Astrocyte (in vitro differentiated cells and primary cell): ENCODE measurements at places on chromosomes 2 and 18. TPM values are rescaled to one million over a fixed set of nuclear protein-coding genes. Genes with fewer than 3 reads are reported as not detected.

FTCDNL1 gene
- total RNA-seq = 0.45 and 0.48 TPM in 2 replicates

CIB4 gene
- total RNA-seq = not detected in 2 replicates

PECR gene
- total RNA-seq = 17.0 and 17.3 TPM in 2 replicates

DCDC2C gene
- not detected in 2 replicates for total RNA-seq

PTRHD1 gene
- 27.2 and 28.7 TPM in 2 replicates for total RNA-seq

SPDYA gene
- 1.3 and 1.4 TPM in 2 replicates for total RNA-seq

MLPH gene
- total RNA-seq = 14.2 and 16.2 TPM in 2 replicates

DARS1 gene
- 36.6 and 37.9 TPM in 2 replicates for total RNA-seq

CYTIP gene
- 0.12 and 0.16 TPM in 2 replicates for total RNA-seq

CENPA gene
- total RNA-seq = 0.75 and 2.7 TPM in 2 replicates

SPTBN1 gene
- total RNA-seq = 277 and 311 TPM in 2 replicates

MC2R gene
- total RNA-seq = not detected in 2 replicates

SMAD2 gene
- 120 and 144 TPM in 2 replicates for total RNA-seq

C2orf78 gene
- total RNA-seq = not detected in 2 replicates

WNT10A gene
- total RNA-seq = 0.91 and 2.5 TPM in 2 replicates

NPAS2 gene
- 5.5 and 5.8 TPM in 2 replicates for total RNA-seq

GPBAR1 gene
- 0.55 and 0.70 TPM in 2 replicates for total RNA-seq

SIX3 gene
- total RNA-seq = 0.48 and 1.7 TPM in 2 replicates

CNDP1 gene
- total RNA-seq = 0.31 TPM in 1 of 2 replicates, not detected in the other

LHCGR gene
- total RNA-seq = not detected in 2 replicates

CPLX4 gene
- total RNA-seq = not detected in 2 replicates

CCDC148 gene
- 1.4 and 2.4 TPM in 2 replicates for total RNA-seq

ALS2 gene
- 48.9 and 54.0 TPM in 2 replicates for total RNA-seq

RND3 gene
- total RNA-seq = 92.0 and 117 TPM in 2 replicates

TGFA gene
- total RNA-seq = 0.55 and 1.4 TPM in 2 replicates

GKN2 gene
- total RNA-seq = not detected in 2 replicates

ZC3H6 gene
- 3.9 and 7.4 TPM in 2 replicates for total RNA-seq

FIGN gene
- total RNA-seq = 25.9 and 30.3 TPM in 2 replicates

DUSP19 gene
- 3.1 and 3.7 TPM in 2 replicates for total RNA-seq

CDKL4 gene
- total RNA-seq = 0.34 and 1.4 TPM in 2 replicates

C18orf54 gene
- 7.6 and 10.2 TPM in 2 replicates for total RNA-seq

TMEM214 gene
- total RNA-seq = 93.5 and 108 TPM in 2 replicates

NT5C1B gene
- not detected in 2 replicates for total RNA-seq

CROCC2 gene
- total RNA-seq = not detected in 2 replicates

VWC2L gene
- total RNA-seq = not detected in 2 replicates

RNF125 gene
- 1.8 and 1.9 TPM in 2 replicates for total RNA-seq

CDH2 gene
- total RNA-seq = 326 and 363 TPM in 2 replicates

CHST10 gene
- total RNA-seq = 11.1 and 12.7 TPM in 2 replicates

RTN4 gene
- total RNA-seq = 509 and 541 TPM in 2 replicates

B4GALT6 gene
- 17.0 and 17.7 TPM in 2 replicates for total RNA-seq

FOXD4L1 gene
- not detected in 2 replicates for total RNA-seq

VWA3B gene
- not detected in 2 replicates for total RNA-seq

ZNF396 gene
- total RNA-seq = 1.3 and 1.4 TPM in 2 replicates

LINC00305 gene
- not detected in 2 replicates for total RNA-seq

TWIST2 gene
- 2.5 and 3.2 TPM in 2 replicates for total RNA-seq

ADRA2B gene
- total RNA-seq = not detected in 2 replicates

BCL11A gene
- 29.8 and 32.0 TPM in 2 replicates for total RNA-seq
